Fibroblast of skin of scalp (primary cell): ENCODE measurements at places on chromosomes 2 and 18.

- no peak for DNase-seq
Measured at GRCh38 chr2:98935777-98936352, at the start of gene CRACDL. TSS of gene CRACDL (minus strand) at chr2:98936225. CDS start at chr2:98846800, 89,425 bp downstream.

DNA sequence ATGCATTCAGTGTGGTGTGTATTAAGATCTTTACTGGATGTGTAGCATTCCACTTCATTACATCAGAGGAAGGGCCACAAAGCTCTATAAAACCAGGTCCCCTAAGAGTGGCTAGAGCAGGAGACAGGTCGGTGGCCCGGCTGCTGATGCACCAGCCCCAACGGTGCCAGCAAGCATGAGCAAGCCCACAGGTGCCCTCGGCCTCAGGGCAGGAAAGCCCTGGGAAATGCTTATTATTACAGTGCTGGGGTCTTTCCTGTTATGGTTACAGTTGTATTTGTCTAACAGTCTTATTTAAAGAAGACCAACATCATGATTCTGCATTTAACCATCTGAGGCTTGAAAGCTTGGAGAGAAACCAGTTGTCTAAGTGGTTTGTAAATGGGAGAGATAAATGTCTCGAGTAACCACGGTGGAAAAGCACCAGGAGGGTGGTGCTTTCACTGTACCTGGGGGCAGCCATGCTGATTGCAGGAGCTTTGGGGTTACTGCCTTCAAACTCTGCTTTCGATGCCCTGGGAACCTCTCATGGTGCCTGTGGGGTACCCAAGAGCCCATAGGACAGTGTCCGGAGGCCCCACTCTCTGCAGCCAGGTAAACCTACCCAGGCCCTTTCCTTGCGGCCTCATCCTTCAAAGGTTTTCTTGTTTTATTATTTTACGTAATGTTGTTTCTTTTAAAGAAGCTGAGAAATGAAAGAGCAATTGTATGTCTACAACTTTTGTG, 133.1 kb downstream of the SH3RF3 start:
- DNase-seq, result no peak

DNA sequence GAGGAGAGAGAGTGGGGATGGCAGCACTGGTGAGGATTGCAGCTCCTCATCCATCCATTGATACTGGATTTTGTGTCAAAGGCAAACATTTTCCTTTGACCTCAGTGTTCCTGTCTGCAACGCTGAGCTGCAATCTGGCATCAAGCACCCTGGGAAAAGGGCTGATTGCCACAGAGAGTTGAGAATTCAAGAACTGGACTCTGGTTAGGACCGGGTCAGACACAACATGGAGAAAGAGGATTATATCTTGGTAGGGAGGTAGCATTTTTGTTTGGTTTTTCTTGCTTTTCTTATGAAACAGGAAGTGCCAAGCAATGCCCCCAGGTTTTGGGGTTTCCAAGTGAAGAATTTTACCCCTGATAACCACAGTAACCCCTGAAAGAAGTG, 81.9 kb upstream of the PKDCC start:
- DNase-seq, result peak; percentile 56

DNA sequence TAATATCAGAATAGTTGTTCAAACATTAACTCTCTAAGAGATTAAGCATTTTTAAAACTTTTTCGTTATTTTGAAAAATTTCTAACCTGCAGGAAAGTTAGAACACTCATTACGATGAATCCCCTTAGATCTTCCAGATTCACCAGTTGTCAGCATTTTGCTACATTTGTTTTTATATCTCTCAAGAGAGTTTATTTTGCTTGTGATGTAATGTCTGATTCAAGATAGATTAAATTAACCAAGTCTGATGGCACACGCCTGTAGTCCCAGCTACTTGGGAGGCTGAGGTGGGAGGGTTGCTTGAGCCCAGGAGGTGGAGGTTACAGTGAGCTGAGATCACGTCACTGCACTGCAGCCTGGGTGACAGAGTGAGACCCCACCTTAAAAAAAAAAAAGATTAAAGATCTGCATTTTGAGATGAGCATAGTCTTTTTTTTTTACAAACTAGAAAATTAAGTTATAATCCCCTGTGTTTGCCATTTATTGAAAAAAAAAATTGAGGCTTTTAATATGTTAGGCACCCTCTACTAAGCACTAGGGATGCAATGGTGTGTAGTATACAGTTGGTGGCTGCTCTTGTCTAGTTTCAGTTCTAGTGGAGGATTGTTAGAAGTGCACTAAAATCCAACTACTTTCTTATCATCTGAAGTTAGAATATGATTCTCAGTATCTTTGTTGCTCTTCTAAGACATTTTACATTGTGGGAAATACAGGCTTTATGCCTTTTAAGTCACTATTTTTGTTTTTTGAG, 20.9 kb downstream of the RAB10 start:
- no peak for DNase-seq

DNA sequence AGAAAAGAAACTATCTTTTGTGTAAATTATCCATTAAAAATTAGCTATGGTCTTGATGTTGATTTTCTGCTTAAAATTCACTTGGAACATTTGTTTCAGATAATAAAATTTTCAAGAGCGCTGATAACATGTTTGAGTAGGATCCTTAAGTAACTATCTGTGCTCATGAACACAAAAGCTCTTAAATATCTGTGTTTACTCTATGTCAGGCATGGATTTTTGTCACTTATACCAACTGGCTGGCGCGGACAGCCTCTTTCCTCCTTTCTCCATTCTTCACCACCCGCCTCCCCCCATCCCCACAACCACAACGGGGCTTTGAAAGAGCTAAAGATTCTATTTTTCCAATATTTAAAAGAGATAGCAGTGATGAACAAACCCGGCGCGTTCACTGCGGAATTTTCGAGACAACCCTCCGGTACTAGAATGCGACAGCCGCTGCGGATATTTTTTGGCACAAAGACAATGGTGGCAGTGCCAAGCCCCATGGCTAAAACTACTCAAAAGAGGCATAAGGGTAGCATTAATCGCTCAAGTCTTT, 181.5 kb downstream of the TCF4 start:
- no peak for DNase-seq
